ENCODE measurements at places on chromosomes 13 and 19. TPM values are rescaled to one million over a fixed set of nuclear protein-coding genes. Genes with fewer than 3 reads are reported as not detected.

VSIG10L gene
- total RNA-seq = 0.11 TPM

INSL3 gene
- total RNA-seq = 2.7 TPM

LILRA1 gene
- not detected for total RNA-seq

GAPDHS gene
- total RNA-seq = not detected

BCAM gene
- total RNA-seq = not detected

SOX21 gene
- not detected for total RNA-seq

SLC25A41 gene
- 0.96 TPM for total RNA-seq

CLIP3 gene
- total RNA-seq = 1.3 TPM

CRX gene
- not detected for total RNA-seq

FXYD7 gene
- 6.4 TPM for total RNA-seq

ZNF180 gene
- 17.0 TPM for total RNA-seq

ITGBL1 gene
- total RNA-seq = not detected

TSSK6 gene
- 9.3 TPM for total RNA-seq

NLRP9 gene
- total RNA-seq = not detected

RNF113B gene
- total RNA-seq = not detected

RNU6-9 gene
- total RNA-seq = not detected

ZNF253 gene
- 36.8 TPM for total RNA-seq

SLC5A5 gene
- 2.4 TPM for total RNA-seq

RHPN2 gene
- 1.8 TPM for total RNA-seq

CGB8 gene
- total RNA-seq = not detected

FCGBP gene
- total RNA-seq = 230 TPM

ZNF541 gene
- 0.85 TPM for total RNA-seq

TMEM150B gene
- total RNA-seq = not detected

PPFIA3 gene
- total RNA-seq = 3.6 TPM

FAM216B gene
- not detected for total RNA-seq

RNF17 gene
- not detected for total RNA-seq

MCOLN1 gene
- 13.7 TPM for total RNA-seq

LGALS14 gene
- not detected for total RNA-seq

FGF21 gene
- total RNA-seq = not detected

RNF225 gene
- 0.39 TPM for total RNA-seq

GFY gene
- total RNA-seq = not detected

LILRB4 gene
- 0.47 TPM for total RNA-seq

OVOL3 gene
- total RNA-seq = not detected

NFIX gene
- total RNA-seq = 4.9 TPM

LACC1 gene
- 2.6 TPM for total RNA-seq

TMEM255B gene
- total RNA-seq = 0.75 TPM

ICAM4 gene
- total RNA-seq = 0.57 TPM

PSG7 gene
- not detected for total RNA-seq

SHANK1 gene
- total RNA-seq = 0.30 TPM

CGB1 gene
- not detected for total RNA-seq

CNMD gene
- total RNA-seq = not detected

ABHD13 gene
- total RNA-seq = 13.8 TPM

ZNF560 gene
- total RNA-seq = not detected

SLC10A2 gene
- not detected for total RNA-seq

CYP2A7 gene
- total RNA-seq = not detected

ZNF134 gene
- total RNA-seq = 48.1 TPM

UBE2L5 gene
- total RNA-seq = not detected

NLRP4 gene
- not detected for total RNA-seq

CFAP97D2 gene
- 2.0 TPM for total RNA-seq

Measured in naive thymus-derived CD8-positive, alpha-beta T cell (primary cell).